ENCODE measurements at places on chromosomes 16 and 17. TPM values are rescaled to one million over a fixed set of nuclear protein-coding genes. Genes with fewer than 3 reads are reported as not detected.

GRCh38 chr17:75147878-75148546 lies 6.3 kb downstream of the JPT1 start:
- no peak for DNase-seq

Gene NLRC3
- total RNA-seq: 0.67 TPM

Gene GRB7
- total RNA-seq: 0.65 TPM

DNA sequence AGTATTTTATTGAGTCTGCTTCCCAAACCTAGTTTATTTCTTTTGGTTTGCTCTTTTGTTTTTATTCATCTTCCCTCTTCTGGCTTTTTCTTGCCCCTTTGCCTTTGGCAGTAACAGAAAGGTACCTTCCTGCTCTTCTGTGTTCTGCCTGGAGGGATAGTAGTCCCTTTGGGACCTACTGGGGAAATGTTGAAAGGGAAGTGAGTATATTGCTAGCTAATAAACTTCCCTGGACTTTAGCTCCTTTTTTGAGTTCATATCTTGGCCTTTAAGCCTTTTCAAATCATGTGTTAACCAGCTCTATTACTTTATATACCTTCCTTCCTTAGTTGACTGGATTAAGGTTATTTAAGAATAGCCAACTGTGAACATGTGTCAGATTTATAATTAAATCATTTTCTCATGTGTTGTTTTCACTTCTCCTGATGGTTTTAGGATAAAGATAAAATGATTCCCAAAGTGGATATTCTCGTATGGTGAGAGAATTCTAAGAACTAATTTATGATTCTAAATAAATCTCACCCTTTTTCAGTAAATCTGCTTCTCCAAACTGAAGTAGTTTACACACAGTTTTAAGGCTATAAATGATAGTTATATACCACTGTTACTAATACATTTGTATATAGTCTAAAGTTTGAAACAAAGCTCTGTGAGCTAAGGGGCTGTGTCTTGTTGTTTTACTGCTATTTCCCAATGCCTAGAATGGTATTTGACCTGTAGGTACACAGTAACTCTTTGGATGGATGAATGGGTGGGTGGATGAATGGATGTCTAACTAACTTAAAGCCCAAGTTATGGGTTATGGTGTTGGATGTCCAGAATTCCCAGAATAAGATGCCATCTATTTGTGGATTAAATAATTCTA lies 45.7 kb downstream of the OMG start:
- DNase-seq: no peak

DNA sequence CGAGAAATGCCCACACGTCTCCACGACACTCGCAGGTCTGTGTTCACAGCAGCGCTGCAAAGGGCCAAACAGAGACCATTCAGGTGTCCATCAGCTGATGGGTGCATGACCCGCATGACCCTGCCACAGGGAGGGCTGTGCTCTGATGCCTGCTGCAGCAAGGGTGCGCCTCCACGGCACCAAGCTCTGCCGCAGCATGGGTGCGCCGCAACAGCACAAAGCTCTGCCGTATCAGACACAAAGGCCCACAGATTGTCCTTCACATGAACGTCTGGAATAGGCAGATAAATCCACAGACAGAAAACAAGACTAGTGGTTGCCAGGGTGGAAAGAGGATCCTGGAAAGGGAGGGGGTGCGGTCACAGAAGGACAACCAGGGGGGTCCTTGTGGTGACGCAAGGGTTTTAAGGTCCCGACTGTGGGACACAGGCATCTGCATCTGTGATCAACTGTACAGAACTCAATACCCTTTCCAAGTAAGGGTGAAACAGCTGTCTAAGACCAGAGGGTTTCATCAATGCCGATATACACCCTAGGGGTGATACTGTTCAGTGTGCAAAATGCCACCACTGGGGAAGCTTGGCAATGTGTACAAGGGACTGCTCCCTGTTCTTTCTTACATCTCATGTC lies 121.0 kb downstream of the ANKRD11 start:
- no peak for DNase-seq

- no peak for DNase-seq
These were observed 1.7 kb downstream of the WBP2 start for GRCh38 chr17:75853433-75853832.

DNA sequence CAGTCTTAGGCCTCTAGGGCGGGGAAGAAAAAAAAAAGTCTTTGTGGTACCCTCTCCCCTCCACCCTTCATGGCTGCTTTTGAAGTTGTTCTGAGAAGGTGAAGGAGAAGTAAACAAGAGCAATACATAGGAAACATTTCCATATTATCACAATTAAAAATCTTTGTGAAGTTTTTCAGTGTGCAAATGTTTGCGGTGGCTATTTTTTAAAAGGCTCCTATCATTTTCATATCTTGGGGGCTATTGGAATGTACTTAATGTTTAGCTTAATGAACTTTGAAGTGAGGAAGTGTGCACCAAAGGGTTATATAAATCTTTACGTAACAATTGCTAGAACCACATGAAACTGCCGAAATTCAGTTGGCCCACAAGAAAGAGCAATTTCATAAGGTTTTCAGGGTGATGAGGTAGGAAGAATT lies 7.6 kb downstream of the NOL11 start:
- no peak for DNase-seq

DNA sequence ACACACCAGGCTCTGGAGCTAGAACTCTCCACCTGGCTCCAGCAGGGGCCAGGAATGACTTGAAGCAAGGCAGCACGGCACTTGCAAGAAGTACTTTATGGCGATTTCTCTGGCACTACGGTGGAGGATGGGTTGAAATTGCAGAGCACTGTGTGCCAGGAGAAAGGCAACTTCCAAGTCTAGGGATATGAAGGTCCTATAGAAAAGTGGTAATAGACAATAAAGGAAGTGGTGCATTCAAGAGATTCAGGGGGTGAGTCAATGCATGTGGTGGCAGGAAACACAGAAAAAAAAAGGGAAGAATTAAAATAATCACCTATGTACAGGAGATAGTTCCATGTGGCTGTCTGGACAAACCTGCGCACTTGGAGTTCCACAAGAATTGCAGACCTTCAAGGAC lies 240.3 kb upstream of the DYNLRB2 start:
- no peak for DNase-seq

Gene MSLN
- not detected for total RNA-seq

DNA sequence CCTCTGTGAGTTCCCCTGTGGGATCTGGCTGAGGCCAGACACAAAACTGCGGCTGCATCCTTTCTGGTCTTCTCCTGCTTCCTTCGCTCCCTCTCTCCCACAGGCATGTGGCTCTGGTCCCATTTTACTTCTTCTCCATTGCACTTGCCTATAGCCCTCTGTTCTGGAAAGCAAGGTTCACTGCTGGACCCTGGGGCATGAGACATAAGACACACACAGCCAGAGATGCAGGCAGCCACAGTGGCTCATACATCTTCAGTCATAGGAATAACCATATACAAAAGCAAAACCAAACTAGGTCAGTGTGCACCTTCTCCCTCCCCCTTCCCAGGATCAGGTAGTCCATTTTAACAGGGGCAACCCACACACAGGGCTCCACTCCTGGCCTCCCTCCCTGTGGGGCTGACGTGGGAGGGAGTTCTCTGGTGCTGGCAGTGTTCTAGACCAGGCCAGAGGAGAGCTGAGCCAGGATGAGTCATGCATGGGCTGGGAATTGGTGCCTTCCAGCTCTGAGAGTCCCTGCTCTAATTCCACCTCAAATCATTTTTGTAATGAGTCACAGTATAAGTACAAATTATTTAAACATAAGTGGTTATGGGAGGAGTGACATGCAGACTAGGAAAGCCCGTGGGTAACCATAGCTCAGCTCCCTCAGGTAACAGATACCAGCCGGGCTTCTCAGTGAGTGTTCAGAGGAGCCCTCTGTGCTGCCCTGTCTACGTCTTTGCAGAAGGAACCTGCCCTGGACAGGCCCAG lies 58.0 kb downstream of the ASIC2 start:
- peak; percentile 78 for DNase-seq

- no peak for DNase-seq
These were observed 16.1 kb upstream of the SPATA32 start for GRCh38 chr17:45277992-45278391.

Gene HSD17B1
- 0.83 TPM for total RNA-seq

Gene CUEDC1
- 46.6 TPM for total RNA-seq

DNA sequence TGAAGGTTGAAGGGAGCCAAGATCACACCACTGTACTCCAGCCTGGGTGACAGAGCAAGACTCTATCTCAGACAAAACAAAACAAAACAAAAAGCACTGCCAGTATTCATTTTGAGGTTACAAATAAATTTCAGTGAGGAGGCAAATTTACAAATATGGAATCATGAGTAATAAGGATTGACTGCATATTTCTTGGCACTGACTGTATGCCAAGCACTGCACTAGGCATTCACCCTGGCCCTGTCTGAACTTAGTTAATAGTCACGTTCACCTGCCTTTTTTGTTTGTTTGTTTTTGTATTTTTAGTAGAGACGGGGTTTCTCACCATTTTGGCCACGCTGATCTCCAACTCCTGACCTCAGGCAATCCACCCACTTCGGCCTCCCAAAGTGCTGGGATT lies 5.1 kb downstream of the LDAF1 start:
- DNase-seq: no peak

GRCh38 chr17:1796800-1797199 lies 32.9 kb downstream of the SMYD4 start:
- no peak for DNase-seq

Gene TEKT5
- 0.22 TPM for total RNA-seq

Gene TANC2
- total RNA-seq: 21.8 TPM

- DNase-seq: no peak
These were observed 10.3 kb downstream of the HIC1 start for GRCh38 chr17:2064980-2065785.

- no peak for DNase-seq
These were observed 21.8 kb downstream of the ACSM1 start for GRCh38 chr16:20675488-20676267.

GRCh38 chr16:81447383-81448101 lies 2.9 kb downstream of the CMIP start:
- DNase-seq: no peak
